ENCODE measurements at places on chromosomes 5 and 9.

DNA sequence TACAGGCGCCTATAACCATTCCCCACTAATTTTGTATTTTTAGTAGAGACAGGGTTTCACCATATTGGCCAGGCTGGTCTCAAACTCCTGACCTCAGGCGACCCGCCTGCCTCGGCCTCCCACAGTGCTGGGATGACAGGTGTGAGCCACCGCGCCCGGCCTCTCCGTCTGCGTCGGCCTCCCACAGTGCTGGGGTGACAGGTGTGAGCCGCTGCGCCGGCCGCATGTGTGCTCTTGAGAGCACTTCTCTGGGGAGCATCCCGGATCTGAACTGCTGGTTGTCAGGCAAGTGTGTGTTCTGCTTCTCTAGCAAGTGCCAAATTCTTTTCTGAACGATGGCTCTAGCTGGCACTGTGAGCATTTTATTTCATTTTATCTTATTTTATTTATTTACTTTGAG is 3.7 kb upstream of the ENTPD2 start:
- DNase-seq: no peak

- DNase-seq: no peak
These were observed 189.5 kb downstream of the SLCO4C1 start for GRCh38 chr5:102106599-102106998.

DNA sequence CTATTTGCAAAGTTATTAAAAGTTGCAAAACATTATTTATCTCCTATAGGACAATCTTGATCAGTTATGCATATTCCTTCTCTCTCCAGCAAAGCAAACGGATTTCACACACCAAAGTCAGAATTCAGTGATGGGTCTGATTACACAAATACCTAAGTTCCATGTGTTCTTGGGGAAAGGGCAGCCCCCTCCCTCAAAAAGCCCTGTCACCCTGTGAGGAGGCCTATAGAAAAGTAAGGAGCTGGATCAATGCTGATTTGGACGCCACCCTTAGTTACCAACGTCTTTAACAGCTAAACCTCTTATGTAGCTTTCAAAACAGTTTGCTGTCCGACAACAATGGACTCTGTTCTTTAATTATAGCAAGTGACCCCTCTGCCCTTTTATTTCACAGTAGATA is 6.4 kb downstream of the ZNF608 start:
- DNase-seq: no peak

GRCh38 chr9:32069169-32069813 is 315.2 kb upstream of the ACO1 start:
- no peak for DNase-seq

- no peak for DNase-seq
These were observed 51.8 kb downstream of the EPB41L4B start for GRCh38 chr9:109269081-109269480.

GRCh38 chr5:137342764-137343163 is 156.4 kb downstream of the SPOCK1 start:
- no peak for DNase-seq

DNA sequence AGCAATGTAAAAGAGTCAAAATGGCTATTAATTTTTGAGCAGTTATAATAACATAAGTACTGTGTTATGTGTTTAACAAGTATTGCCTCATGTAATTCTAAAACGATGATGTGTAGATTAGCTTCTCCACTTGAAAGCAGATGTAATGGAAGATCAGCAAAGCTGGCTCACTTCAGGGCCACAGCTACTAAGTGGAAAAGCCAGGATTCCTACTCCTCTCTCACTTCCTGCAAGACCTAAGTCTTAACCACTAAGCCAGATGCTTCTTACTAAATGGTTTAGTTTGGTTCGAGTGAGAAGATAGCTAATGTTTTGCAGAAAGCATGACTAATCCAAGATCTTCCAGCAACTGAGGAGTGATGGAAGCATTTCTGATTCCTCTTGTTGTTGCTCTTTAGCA is 15.7 kb upstream of the TNC start:
- DNase-seq: no peak

DNA sequence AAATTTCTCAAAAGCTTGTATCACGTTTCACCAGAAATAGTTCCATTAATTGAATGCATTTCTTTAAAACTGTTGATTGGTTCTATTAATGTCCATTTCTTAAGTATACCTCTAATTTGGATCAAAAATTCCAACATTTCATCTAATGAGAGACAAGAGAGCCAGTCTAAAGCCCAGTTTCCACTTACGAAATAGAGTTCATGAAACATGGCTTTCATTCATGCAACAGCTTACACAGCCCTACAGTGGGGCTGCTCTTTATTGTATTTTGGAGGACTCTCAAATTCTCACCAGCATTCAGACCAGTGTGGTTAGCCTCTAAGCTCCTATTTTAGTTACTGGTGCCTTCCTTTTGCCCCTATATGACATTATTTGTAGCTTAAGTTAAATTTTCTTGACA is 566.9 kb upstream of the RGMB start:
- no peak for DNase-seq

GRCh38 chr5:14040542-14040941 is 96.1 kb upstream of the DNAH5 start:
- DNase-seq: no peak

DNA sequence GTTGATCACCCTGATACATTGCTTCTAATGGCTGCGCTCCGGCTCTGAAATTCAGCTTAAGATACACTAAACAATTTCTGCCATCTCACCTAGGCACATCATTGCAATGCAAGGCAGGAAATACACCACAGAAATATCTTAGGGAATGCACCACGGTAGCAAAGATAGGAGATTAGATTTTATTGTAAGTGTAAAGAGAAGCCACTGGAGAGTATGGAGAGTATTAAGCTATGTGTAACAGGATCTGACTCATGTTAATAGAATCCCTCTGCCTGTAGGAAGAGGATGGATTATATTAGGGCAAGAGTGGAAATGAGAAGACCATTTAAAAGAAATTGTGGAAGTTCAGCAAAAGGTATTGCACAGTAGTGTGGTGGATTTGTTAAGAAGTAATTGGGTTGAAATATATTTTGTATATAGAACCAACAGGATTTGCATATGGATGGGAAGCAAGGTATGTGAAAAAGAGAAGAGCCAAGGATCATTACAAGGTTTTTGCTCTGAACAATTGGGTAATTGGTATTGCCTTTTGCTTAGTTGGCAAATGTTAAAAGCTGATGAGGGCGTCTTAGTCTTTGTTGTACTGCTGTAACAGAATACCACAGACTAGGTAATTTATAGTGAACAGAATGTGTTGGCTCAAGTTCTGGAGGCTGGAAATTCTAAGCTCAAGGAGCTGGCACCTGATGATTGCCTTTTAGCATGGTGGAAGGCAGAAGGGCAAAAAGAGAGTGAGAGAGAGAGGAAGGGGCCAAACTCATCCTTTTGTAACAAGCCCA is 636.1 kb downstream of the PSAT1 start:
- DNase-seq: no peak

DNA sequence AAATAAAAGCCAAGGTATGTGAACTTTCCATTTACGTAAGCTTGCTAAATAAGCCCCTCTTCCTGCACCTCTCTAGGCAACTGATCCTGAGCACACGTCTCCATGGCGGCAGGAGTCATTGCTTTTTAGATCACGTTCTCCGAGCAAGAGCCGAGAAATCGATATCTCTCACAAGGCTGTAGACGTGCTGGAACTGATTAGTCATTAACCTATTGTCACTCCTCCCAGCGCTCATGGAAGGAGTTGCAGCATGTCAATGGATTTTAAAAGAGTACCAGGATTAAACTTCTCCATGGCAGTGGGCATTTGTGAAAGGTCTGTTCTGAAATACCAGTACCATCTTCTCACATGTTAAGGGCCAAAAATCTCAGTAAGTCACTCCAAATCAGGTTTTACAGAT is 4.7 kb upstream of the ADCY2 start:
- DNase-seq: no peak

- no peak for DNase-seq
These were observed 12.5 kb downstream of the ABCA2 start for GRCh38 chr9:137015540-137015930.

DNA sequence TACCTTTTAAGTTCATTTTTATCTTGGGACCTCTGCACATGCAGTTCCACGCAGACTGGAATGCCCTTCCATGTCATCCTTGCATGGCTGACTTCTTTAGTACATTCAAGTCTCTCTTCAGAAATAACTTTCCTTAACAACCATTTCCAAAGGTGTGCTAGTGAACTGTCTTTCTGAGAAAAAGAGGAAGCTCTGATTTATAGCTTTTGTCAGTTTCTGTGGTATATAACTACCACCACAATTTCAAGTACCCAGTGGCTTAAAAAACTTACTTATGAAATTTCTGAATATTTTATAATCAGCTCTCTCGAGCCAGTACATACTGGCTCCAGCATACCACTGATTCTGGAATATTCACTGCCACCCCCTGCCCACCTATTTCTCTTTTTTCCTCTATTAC is 1613.8 kb downstream of the MAT2B start:
- no peak for DNase-seq

DNA sequence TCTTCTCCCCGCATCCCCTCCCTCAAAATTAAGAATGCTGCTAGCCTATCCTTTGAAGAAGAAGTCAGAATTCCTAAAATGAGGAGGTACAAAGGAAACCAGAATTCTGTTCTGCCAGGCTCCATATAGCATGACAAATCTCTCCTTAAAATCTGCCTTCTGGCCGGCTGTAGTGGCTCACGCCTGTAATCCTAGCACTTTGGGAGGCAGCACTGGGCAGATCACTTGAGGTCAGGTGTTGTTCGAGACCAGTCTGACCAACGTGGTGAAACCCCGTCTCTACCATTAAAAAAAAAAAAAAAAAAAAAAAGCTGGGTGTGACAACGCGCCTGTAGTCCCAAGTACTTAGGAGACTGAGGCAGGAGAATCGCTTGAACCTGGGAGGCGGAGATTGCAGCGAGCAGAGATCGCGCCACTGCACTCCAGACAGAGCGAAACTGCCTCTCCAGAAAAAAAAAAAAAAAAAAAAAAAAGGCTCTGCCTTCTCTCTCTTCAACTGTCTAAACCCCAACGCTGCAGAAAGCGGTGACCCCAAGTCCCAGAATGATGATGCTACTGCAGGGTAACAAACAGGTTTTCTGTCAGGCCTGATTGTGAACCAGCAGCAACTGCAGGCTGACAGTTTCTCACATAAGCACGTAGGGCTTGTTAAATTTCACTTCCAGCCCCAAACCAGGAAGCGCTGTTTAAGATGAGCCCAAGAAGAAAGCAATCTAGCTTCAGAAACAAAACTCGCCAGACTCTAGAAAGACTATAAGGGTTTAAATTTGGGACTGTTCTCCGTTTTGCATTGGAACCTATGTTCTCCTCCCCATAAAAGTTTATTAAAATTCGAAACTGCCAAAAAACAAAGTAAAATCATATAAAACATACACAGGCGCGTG is 963 bp upstream of the CAST start:
- no peak for DNase-seq

DNA sequence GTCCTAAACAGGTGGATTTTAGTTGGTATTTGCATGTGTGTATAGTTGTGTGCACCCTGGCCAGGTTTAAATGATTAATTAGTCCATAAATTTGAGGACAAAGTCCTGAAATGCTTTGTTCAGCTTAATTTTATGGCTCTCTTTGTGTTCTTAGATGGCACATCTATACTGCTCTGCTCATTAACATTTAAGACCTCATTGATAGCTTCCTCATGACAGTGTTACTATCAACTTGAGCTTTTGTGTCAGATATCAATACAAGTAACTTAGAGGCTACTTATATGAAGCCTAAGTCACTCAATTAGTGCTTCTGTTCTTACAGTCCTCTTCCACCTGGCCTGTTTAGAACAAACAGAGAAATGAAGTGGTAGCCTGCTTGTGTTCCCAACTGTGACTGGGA is 240.9 kb downstream of the TRPM3 start:
- DNase-seq: no peak

DNA sequence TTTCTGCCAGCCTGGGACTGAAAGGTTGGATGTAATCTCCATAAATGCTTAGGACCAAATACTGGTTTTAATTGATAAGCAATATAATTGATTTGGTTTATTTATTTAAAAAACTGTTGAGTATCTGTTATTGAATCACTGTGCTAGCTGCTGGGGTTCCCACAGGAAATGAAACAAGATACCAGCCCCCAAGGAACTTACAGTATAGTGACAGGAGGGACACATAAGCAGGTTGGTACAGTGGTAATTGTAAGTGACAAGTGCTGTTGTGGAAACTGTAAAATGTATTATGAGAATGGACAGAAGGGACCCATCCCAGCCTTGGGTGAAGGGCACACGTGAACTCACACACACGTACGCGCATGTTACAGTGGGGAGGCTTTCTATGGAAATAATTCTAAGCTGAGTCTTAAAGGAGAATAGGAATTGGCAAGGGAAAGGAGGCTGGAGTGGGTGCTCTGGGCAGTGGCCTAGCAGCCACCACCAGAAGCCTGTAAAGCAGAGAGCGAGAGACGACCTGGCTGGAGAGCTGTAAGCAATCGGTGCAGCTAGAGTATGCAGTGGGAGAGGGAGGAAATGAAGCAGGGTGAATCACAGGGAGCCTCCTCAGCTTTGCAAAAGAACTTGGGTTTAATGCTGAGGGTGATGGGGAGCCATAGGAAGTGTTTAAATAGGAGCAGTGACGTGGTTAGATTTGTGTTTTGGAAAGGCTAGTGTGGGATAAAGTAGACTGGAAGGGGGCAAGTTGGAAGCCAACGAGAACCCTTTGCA is 39.3 kb downstream of the GLRA1 start:
- DNase-seq: no peak

- peak; percentile 50 for DNase-seq
These were observed 88.8 kb downstream of the ANXA2R start for GRCh38 chr5:42951293-42951840.

DNA sequence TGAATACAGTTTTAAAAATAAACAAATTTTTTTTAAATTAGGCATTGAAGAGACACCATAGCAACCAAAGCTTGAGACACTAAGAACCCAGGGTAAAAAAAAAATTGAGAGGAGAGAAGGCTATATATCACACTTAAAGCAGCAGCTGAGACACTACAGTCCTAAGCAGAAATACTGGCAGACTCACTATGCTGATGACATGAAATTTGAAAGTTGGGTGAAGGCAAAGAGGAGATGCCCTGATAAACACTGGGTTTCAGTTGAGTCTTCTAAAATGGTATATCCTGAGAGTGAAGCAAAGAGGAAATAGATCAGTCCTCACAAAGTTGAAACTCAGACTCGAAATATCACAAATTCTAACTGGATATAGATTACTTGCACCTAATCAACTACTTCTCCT is 419.9 kb upstream of the CDH9 start:
- no peak for DNase-seq

DNA sequence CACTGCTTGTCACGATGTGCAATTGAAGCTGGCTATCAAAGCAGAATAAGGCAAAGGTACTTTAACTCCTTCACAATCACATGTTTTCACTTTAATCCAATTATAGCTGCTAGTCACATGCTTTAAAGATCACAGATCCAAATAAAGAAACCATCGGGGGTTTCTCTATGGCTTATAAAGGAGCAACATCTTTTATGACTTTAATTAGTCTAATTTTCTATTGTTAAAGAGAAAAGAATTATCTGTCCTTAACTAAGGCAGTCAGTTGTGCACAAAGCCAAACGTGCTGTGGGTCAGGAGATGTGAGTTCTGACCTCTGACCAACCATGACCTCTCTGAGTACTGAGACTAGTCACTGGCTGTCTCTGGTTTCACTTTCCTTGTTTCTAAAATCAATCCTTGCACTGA is 561.1 kb downstream of the RAB3C start:
- no peak for DNase-seq

Data from activated gamma-delta T cell (primary cell).